ENCODE measurements at places on chromosomes 3 and 15.

DNA sequence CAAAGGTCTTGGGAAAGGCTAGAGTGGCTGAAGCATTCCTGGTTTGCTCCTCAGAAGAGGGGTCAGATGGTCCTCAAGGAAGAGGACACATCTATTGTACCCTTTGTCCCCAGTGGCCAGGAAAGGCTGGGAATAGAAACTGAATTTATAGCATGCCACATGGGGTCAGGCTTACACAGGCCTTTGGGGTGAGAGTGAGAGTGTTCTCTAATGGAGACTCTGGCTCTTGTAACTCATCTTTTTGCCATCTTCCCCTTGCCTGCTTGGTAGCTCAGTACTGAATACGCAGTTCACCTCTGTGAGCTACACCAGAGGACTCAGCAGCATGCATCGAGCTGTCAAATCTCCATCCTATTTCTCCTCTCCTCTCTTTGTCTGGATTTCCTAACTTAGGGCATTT is 87.5 kb downstream of the ATP2B2 start:
- DNase-seq: no peak

GRCh38 chr3:2713923-2714322 is 396.3 kb downstream of the IL5RA start:
- DNase-seq: no peak

- no peak for DNase-seq
Observed at GRCh38 chr3:190973771-190974170, 111.3 kb upstream of the GMNC start.

DNA sequence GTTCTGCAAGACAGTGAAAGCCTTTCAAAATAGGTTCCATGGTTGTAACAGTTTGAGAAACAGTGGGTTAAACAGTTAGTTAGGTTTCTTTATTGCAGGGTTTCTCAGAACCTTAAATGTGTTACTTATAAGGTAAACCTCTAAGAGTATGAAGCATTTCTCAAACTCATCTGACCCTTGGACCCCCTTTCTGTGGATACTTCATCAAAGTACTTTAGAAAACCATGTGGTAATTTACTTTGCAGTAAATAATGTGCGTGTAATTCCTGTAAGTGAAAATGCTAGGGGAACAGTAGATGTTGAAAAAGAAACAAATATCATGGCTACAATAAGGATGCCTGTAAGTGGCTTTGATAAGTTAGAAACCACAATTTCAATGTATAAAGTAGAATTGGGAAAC is 354.6 kb upstream of the RARB start:
- DNase-seq: no peak

DNA sequence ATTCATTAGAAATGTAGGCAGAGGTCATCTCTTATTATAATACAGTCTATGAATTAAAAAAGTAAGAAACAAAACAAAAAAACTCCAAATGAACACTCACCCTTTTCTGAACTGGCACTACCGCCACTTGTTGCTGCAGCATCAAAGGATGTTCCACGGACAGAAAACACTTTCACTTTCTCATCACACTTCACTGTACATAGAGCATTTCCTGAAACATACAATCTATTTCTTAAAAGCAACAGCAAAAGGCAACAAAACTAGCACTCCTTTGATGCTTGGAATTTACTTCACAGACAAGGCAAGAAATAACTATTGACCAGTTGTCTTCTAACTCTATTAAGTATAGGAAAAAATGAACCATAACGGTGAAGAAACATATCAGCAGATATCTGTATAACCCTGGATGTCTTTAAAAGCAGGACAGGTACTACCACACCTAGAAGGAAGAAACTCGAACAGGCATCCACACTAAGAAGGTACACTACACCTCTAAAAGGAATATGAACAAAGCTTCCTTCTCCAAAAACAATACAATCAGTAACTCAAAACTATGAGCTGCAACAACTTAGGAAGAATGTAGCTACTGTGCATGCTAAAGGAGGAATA is 24.9 kb downstream of the ETFA start:
- no peak for DNase-seq

GRCh38 chr15:35256141-35256540 is 171.0 kb upstream of the NANOGP8 start:
- no peak for DNase-seq

DNA sequence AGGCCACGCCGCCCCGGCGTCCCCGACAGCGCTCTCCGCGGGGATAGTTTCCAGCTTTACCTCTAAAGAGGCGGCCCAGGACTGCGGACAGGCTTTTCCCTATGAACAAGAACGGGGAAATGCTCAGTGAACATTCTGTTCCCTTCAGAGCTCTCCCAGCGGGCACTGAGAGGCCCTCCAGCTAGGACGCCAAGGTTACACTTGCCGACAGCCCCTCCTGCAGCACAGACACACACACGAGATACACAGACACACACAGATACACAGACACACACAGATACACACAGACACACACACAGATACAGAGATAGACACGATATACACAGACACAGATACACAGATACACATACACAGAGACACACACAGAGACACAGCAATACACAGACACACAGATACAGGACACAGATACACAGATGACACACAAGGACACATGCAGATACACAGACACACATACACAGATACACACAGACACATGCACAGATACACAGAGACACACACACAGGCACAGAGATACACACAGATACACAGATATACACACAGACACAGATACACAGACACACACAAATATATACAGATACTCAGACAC is 533 bp upstream of the OCA2 start:
- no peak for DNase-seq

DNA sequence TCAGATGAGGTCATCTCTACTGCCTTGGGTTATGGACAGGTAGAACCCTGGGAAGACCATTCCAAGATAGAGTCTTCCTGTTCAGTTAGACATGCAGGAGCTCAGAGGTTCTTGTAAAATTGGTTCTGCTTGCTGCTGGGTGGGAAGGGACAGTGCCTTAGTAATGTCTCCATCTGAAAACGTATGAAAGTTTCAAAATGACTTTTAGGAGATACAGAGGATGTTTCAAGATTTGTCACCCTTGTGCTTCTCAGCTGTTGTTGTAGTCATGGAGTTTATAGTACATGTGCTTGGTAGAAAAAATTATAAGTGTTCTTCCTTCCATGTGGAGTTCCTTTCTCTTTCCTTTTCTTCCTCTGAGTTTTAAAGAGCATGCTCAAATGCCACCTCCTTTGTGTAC is 885.2 kb upstream of the CFAP20DC start:
- no peak for DNase-seq

DNA sequence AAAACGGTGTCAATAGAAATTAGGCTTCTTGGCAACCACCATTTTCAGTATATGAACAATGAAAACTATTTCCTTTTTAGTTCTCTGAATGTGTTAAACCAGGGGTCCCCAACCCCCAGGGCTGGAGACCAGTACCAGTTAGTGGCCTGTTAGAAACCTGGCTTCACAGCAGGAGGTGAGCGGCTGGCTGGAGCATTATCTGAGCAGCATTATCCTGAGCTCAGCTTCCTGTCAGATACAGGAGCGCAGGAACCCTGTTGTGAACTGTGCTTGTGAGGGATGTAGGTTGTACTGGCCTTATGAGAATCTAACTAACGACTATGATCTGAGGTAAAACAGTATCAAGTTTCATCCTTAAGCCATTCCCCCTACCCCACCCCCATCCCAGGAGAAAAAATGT is 328.7 kb downstream of the ZBBX start:
- DNase-seq: no peak
